ENCODE measurements at places on chromosomes 16 and 17.

DNA sequence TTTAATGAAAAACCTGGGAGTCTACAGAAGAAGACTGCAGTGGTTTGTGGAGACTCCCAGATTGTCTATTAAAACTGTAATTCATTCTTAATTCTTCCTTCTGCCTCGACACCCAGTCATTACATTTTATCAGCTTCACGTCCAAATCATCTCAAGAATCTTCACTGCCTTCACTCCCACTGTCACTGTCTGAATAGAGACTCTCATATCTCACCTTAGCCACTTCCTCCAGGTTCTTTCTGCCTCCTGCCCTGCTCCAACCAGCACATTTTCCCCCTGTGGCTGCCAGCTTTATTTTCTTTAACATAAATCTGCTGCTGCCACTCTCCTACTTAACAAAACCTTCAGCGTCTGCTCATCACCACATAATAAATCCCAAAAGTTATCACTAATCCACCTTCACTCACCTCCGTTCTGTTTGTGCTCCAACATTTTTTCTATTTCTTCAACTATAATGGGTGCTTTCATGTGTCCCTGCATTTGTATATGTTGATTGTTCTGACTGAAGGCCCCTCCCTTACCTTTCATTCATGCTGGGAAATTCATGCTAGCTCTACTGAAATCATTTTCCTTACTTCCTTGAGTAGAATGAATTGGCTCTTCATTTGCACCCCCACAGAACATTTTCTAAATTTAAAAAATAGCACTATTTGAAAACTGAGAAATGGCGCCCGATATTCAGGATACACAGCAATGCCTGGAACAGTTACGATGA, 38.9 kb downstream of the KCNJ2 start:
- no peak for DNase-seq

DNA sequence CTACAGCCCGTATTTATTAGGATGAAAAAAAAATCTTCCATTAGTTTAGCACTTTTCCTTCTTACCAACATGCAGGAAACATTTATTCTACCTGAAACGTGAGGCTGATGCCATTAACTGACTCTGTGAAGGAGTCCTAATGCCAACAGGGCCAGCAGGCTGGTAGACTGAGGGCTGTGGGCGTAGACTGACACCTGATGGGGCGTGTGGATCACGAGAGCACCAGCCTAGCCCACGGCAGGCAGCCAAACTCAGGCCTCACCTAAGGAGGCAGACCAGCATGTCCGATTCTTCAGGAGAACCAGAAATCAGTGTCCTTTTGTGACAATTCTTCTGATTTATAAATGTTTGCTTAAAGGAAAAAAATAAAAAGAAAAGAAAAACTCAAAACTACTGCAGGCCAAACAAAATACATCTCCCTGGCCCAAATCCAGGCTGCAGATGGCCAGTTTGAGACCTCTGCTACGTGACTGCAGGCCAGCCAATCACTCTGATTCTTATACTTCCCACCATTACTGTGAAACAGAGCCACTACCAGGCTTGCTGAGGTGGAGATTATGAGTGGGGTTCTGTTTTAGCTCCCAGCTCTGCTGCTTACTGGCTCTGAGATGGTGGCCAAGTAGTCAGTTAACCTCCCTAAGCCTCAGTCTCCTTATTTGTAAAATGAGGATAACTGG, 66.5 kb downstream of the GNAO1 start:
- no peak for DNase-seq

GRCh38 chr17:38453951-38454421, 25.7 kb downstream of the ARHGAP23 start:
- peak; percentile 41 for DNase-seq

DNA sequence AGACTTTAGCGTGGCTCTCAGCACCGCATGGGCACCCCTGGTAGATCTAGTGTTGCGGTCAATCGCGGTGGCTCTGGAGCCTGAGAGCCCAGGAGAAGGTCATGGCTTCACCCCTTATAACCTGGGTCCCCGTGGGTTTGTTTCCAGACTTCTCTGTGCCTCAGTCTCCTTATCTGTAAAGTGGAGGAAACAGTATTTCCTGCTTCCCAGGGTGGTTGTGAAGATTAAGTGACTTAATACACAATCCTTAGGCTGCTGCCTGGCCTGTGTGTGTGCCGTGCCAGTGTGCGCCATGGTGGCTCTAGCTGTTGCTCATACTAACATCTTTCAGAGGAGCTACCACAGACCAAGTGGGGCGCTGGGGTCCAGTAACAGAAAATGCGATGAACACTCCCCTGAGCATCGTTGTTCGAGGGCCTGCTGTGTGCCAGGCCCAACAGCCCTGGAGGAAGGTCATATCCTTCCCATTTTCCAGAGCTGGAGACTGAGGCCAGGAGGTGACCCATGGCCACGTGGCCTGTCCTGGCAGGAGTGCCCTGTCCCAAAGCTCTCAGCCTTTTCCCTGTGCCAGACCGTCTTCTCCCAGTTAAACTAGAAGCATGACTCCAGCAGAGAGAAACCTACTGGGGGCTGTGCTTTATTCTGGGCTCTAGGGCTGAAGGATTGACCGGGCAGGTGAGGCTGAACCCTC, 70.1 kb downstream of the CMIP start:
- DNase-seq: no peak

DNA sequence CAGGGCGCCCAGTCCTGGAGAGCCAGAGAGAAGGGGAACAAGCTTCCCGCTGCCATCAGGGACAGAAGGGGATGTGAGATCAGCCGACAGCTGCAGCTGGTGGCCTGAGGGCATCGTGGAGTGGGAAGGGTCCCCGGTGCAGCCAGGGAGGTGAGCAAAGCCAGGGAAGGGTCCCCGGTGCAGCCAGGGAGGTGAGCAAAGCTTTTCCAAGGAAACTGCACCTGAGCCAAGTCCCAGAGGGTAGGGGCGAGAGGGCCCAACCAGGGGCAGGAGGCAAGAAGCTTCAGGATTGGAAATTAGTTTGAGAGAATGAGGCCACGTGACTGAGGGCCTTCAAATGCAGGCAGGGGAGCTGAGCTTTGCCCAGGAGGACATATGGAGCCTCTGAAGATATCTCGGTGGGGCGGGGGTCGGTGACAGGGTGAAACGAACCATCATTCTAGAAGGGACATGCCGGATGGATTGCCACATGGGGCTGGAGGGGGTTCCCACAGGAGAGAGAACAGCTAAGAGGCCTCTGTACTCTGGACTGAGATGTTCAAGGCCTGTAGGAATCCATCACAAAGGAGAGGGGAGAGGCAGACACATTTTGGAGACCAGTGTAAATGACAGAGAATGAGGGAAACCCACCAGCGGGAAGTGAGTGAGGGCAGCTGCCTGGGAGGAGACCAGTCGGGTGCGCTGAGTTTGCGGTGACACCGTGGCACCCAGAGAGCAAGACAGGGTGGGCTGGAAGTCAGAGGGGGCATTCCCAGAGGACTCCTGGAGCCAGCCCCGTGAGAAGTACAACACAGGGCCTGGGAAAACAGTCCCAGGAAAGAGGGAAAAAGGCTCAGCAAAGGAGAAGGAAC, 31.4 kb upstream of the RPH3AL start:
- no peak for DNase-seq

DNA sequence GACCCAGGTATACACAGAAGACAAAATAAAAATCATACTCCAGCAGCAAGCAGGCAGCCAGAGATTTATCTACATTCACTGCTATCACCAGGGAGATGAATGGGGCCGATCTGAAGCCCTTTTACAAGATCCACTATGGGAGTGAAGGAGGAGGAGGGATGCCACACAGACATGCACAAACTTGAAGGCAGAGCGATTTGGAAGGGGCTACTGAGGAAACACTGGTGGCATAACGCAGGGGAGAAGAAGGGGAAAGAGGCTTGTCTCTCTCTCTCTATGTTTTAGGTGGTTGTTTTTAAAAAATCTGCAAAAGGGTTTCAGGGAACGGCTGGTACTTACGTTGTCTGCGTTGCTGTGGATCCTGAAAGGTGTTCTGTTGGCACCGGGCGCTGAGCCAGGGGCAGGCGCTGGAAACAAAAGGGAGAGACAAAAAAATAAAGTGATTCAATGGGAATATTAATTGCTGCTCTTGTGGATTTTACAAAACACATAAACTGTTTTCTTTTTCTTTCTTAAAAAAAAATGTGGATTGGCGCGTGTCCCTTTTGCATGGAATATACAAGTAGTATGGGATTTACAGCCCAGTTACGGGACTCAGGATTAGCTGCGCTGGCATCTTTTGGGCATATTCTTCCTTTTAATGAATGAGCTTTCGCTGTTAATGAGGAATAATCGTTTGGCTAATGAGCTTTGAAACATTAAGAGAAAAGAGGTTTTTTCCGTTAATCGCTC, 255.3 kb upstream of the PMFBP1 start:
- no peak for DNase-seq

DNA sequence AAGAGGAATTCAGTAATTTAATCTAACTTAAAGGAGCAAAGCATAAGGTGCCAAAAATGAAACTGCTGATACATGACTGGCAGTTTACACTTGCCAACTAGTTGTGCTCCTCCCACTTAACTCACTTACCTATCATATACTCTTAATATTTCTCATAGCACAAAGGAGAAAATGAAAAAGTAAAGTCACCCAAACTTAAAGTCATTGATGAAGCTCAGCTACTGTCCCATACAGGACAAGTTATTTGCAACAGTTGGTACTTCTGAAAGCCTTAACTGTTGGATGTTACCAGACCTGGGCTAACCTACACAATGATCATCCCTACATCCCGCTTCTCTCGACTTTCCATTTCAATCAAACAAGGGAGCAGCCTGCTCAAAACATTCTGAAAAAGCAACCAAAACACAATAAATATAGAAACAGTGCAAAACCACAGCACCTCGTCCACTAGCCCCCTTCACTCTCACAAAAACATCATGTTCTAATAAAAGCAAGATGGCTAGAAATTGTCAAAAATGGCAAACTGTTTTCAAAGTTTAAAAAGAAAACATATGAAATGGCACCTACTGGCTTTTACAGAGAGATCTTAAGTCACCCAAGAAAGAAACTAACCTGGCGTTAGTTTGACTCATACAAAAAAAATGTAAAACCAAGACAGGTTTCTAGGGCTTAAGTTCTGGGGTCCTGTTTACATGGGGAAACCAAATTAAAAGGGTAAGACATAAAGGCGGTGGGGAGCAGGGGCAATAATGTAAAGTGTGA, 868 bp downstream of the MED13 start:
- DNase-seq: peak; percentile 39
